Tibial artery (tissue), 4 donors: ENCODE measurements at places on chromosomes 6 and 20.

DNA sequence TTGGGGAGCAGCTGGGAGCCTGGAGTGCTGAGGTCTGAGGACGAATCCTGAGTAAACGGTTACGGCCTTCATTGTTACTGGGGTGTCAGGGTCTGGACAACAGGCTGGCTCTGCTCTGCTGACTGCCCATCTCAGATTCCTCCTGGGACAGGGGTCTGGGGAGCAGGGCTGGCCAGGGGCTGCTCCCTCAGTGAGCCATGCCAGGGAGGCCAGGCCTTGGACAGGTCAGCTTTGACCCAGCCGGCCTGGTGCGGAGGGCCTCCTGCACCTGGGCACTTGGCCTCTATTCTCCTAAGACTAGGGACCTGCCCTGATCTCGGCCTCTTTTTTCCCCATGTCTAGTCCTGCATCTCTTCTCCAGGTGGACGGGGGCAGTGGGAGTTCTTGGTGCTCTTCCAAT, 44.9 kb downstream of the MYT1 start:
- no peak for DNase-seq

DNA sequence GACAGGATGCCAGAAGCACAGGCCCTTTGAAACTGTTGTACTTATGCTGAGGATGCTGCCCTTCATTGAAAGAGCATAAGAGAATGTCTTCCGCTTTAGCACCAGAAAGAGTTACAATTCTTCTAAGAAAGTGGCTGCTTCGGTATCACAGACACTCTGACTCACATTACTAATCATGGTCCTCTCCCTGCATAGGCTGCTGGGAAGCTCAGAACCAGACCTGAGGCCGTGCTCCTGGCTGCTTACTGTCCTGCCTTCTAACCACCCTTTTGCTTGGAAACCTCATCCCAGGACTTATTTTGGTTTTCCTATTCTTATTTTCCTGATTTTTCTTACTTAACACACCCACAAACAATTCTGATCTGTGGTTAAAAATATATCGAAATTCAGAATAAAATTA, 22.9 kb downstream of the LYRM4 start:
- no peak for DNase-seq

DNA sequence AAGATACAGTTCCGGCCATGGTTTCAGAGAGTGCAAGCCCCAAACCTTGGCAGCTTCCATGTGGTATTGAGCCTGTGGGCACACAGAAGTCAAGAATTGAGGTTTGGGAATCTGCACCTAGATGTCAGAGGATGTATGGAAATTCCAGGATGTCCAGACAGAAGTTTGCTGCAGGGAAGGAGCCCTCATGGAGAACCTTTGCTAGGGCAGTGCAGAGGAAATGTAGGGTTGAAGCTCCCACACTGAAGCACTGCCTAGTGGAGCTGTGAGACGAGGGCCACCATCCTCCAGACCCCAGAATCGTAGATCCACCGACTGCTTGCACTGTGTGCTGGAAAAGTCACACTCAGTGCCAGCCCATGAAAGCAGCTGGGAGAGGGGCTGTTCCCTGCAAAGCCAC, 267.5 kb downstream of the OGFRL1 start:
- no peak for DNase-seq

- no peak for DNase-seq
These were observed 52.8 kb upstream of the UST start for GRCh38 chr6:148693882-148694484.

- DNase-seq, result no peak
These were observed 53.9 kb upstream of the DDR1 start for GRCh38 chr6:30830438-30830837.

DNA sequence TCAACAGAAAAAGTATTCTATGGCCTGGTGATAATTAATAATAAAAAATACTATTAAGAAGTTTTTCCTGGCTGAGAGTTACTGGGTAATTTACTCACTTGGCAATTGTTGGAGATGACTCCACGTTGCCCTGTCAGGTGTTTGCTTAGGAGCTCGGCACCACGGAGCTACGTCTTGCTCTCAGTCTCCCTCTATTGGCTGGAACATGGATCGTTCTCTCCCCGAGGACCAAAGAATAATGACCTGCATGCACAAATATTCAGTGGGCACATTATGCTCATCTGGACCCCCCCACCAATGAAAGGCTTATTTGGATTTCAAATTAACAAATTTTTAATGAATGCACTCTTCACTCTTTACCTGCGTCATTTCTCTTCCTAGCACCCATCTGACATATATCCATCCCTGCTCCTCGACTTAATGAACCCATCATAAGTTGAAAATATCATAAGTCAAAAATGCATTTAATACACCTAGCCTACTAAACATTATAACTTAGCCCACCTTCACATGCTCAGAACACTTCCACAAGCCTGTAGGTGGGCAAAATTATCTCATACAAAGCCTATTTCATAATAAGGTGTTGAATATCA, 71.0 kb upstream of the CD83 start:
- no peak for DNase-seq
